SK-N-MC (cell line): ENCODE measurements at places on chromosomes 12 and 14.

DNA sequence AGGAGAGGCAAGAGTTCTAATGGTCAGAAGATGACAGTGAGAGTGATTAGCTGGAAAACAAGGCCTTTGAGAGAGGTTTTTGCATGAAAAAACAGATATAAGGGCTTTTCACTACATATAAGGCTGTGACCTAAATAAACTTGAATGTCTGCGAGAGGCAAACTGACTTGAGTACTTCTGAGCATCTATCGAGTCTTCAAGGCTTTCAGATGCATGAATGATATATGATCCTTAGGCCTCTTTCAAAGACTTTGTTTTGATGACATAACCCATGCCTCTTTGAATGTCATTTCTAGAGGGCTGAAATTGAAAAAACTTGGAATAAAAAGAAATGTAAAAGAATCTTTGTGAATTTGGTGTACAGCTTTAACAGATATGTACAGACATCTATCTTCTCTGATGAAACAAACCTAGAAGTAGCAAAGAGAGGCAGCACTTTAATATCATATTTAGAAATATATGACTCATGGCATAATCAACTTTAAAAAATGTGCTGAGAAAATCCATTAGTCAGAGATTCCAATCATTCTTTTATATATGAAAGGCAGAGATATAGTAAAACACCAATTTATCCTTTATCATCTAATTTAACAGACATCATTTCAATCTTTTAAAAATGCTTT, 72.6 kb downstream of the PPM1H start:
- DNase-seq, result no peak

- no peak for DNase-seq
These were observed 16.4 kb downstream of the ACVRL1 start for GRCh38 chr12:51923506-51924365.

DNA sequence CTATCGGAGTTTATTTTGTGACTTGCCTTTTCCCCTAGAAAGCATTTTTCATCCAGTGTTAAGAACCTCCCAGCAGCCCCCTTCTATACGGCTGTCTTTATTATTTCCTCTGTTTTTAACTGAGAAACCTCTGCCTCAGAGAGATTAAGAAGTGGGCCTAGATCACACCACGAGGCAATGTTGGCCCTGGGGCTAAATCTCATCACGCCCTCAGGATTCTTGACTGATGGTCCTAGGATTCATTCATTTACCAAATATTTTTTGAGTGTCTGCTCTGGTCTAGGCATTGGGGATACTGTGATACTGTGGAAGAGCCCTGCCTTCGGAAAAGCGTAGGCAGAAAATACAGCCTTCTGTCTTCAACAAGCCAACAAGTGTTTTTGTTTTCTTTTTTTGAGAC, 42.1 kb downstream of the C14orf132 start:
- no peak for DNase-seq

GRCh38 chr12:117010693-117011451, 88.3 kb downstream of the TESC start:
- no peak for DNase-seq
